HepG2 (cell line): ENCODE measurements at places on chromosomes 6 and 20. TPM values are rescaled to one million over a fixed set of nuclear protein-coding genes. Genes with fewer than 3 reads are reported as not detected.

- DNase-seq = no peak
These were observed 2.1 kb downstream of the RAET1E start for GRCh38 chr6:149895833-149896271.

DNA sequence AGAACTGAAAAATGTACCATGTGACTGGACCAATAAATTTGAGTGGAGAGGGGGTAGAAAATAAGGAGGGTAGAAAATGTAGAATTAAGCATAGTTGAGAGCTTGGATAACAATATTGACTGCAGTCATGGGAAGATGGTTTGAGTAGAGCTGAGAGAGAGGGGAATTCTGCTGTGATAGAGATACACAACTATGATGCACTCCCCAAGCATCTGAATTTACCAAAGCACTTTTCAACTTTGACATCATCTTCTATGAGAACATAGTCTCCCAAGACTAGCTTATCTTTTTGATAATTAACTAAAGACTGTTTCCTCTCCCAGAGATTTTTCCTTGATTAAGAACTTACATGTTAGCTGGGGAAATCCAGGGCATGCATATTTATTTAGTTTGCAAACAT, 103.1 kb downstream of the TNFRSF21 start:
- no peak for DNase-seq

- DNase-seq = no peak
These were observed 196.0 kb downstream of the MYLK4 start for GRCh38 chr6:2554651-2555260.

- no peak for DNase-seq
These were observed 75.7 kb downstream of the MRPL14 start for GRCh38 chr6:44051515-44051914.

GRCh38 chr20:4059606-4060005, 44.2 kb upstream of the RNF24 start:
- DNase-seq = no peak

DNA sequence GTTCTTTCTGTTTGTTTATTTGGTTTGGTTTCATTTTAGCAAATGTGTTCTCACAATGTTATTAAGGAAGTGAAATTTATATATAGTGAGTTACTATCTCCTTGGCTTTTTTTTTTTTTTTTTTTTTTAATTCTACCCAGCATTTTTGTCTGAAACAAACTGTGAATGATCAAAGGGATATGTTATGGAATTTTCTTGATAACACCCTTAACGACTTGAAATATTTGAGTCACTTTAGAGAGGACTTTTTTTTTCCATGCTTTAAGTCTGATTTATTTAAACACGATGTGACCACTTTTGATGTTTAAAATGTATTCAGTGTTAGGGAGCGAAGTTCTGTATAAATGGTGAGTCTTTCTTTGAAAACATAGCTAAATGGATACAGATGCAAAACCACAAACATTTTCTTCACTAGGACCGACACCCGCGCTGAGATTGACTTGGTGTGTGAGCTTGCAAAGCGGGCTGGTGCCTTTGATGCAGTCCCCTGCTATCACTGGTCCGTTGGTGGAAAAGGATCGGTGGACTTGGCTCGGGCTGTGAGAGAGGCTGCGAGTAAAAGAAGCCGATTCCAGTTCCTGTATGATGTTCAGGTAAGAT, 149.7 kb downstream of the MTHFD1L start:
- DNase-seq = no peak

DNA sequence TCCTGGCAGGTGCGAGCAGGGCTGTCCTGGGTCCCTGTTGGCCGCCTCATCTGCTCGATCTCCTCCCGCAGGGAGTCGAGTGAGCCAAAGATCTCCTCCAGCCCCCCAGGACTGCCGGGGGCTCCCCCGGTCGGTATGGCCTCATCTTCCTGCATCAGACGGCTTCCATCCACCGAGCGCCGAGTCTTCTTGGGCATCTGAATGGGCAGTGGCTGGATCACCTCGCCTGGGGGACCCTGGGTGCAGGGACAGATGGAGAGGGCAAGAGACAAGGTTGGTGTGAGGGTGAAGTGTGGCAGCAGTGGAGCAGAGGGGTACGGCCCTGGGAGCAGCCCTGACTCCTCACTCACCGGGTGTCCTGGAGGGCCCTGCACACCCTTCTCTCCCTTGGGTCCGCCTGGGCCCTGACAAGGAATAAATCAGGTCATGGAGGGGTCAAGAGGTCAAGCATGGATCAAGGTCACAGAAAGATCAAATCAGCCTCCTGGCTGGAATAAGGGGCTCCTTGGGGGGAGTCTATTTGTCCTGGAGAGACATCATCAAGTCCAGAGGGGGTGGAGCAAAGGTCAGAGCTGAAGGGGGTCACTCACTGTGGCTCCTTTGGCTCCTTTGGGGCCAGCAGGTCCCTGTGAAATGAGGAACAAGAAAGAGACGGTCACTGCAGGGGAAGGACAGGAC, 26.5 kb downstream of the COL11A2 start:
- DNase-seq = no peak

DNA sequence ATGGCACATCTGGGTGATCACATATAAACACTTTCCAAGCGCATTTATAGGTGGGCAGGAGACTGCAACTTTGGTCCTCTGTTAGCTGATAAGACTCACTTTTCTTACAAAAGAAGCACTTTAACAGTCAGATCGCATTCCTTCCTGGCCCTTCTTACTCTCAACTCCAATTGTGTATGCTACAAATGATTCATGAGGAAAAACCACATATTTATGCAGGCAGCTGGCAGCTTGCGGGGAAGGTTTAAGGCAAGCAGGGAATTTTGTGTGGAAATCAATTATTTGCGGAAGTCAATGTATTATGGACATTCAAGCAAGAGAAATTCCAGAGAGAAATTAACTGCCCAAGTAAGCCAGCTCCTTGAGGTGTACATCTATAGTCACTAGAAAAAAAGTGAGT, 194.0 kb downstream of the PKHD1 start:
- no peak for DNase-seq

Gene CCN6
- not detected in 2 replicates for total RNA-seq

Gene SLC17A4
- 0.07 TPM in 2 replicates for total RNA-seq

Gene IP6K3
- 0.11 and 0.44 TPM in 2 replicates for total RNA-seq
